Activated T-cell treated with anti-CD3 and anti-CD28 coated beads, Interleukin-2, amount 50 U/mL, for 72 hours (primary cell): ENCODE measurements at places on chromosomes 11 and 22.

- no peak for DNase-seq
These were observed 45.7 kb upstream of the CTTN start for GRCh38 chr11:70352601-70353000.

- peak; percentile 21 for DNase-seq
These were observed 18.4 kb upstream of the CABP7 start for GRCh38 chr22:29701155-29701999.

GRCh38 chr22:31695423-31695822 is 33.4 kb upstream of the PISD start:
- no peak for DNase-seq

DNA sequence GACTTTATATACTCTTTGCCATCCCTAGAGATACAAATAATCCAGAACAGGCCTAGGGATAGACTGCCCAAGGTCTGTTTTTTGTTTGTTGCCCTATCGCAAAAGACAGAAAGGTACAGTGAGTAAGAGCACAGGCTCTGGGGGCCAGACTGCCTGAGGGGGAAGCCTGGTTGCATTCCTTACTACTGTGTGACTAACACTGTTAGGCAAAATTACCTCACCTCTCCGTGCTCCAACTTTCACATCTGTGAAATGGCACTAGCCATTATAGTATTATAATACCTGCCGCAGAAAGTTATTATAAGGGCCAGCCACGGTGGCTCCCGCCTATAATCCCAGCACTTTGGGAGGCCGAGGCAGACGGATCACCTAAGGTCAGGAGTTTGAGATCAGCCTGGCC is 14.5 kb downstream of the SLC35F2 start:
- DNase-seq: no peak

DNA sequence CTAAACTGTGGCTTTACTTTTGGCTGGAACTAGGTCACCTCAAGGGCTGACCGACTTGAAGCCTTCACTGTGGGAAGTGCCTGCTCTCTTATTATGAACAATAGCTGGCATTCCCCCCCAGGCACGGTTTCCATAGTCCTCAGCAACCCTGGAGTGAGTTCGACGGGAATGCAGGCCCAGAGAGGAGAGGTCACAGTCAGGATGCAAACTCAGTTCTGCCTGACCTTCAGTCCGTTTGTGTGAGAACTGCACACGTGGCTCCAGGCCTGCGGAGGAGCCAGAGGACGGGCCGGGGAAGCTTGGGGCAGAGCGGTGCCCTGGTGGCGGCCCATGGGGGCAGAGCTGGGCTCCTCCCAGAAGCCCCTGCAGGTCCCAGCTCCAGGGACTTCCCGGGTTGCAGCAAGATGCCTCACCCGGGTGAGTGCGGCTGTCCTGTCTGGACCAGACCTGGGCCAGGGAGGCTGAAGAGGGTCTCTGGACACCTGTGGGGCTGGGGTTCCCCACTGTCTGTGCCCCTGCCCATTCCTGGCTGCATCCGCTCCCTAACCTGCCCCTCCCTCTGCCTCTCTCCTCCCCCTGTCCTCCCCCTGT is 17.2 kb downstream of the SLC25A18 start:
- no peak for DNase-seq

DNA sequence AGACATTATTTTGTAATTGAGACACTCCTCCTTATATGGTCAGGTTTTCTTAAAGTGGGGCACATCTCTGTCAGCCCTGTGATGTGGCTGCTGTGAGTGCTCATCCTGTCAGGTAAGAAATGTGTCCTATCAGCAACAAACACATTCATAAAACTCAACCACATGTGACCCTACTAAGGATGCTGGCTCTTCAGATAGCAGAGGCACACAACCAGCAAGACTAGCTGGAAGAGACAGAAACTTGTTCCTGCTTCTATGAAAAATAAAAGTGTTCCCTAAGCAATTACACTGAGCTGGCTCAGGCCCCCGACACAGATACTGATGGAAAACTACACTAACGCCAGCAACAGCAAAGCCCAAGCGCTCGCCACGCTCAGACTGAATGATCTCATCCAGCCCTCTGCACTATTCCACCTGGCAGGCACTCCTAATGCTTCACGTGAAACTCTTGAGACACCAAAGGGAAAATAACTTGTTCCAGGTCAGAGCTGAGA is 49.8 kb upstream of the CYP2D6 start:
- peak; percentile 49 for DNase-seq

- DNase-seq: peak; percentile 45
These were observed 14.2 kb upstream of the ISX start for GRCh38 chr22:35051791-35052190.

GRCh38 chr11:111355956-111356659 is 23.0 kb downstream of the POU2AF1 start:
- no peak for DNase-seq

DNA sequence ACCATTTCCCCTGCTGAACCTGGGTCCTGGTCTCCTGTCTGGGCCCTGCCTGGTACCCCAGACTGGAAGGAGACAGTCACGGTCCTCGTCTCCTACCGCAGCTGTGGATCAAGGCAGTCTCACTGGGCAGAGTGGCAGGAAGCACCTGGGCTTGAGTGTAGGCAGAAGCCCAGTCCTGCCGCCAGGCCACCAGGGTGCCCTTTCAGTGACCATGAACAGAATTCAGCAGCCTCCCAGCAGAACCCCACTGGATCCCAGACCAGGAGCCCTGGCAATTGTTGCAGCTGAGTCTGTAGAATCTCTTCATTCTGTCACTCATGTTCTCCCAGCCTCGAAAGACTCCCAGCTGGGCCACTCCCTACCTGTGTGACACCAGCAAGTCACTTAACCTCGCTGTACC is 25.5 kb upstream of the CREB3L1 start:
- no peak for DNase-seq

- no peak for DNase-seq
These were observed 8.5 kb downstream of the NTM start for GRCh38 chr11:131378931-131379330.
